Fibroblast of pulmonary artery (primary cell): ENCODE measurements at places on chromosomes 3 and 15.

GRCh38 chr3:114445233-114445632 lies 151.4 kb downstream of the TIGIT start:
- DNase-seq: no peak

DNA sequence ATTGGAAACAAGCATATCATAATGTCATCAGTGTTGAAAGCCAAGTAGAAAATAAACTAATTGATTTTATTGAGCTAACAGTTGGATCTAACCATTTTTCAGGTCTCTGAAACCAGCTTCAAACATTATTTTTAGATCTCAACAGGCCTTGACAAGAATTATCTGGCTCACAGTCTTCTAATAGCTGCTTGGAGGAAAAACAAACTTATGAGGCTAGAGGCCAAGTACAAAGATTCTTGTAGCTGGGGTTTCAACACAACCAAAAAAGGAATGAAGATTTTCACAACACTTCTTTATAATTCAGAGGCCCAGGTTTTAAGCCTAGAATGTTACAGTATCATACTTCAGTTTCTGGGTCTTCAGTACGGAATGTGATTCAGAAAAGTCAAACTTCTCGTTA lies 3.7 kb downstream of the SETMAR start:
- peak; percentile 54 for DNase-seq

DNA sequence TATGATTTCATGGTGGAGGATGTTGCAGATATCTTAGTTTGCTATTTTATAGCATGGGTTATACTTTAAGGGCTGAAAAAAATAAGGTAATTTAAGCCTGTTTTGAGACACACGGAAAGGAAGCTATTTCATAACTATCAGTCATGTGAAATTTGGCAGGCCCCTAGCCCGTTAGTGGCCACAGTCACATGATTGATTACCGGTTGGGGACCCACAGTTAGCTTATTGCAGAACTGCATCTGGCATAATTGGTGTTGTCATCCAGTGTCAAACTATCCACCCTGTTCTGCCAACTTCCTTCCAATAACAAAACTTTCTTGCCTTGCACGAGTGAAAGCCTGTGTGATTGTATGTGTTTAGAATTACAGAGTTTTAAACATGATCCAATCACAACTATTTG lies 35.2 kb downstream of the FNDC3B start:
- peak; percentile 43 for DNase-seq

GRCh38 chr15:101615986-101616848 lies 36.0 kb downstream of the TM2D3 start:
- peak; percentile 75 for DNase-seq

DNA sequence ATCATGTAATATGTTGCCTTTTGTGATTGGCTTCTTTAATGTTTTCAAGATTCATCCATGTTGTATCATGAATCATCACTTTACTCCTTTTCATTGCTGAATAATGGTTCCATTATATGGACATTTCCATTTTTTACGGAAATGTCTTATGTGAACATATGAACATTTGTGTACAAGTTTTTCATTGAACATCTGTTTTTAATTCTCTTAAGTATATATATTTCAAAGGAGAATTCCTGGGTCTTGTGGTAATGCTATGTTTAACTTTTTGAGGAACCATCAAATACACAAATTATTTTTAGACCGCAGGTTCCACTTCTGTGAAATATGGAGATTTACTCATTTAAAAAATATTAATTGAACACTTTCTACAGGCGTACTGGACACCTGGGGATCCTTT lies 85.7 kb downstream of the ARIH1 start:
- no peak for DNase-seq

DNA sequence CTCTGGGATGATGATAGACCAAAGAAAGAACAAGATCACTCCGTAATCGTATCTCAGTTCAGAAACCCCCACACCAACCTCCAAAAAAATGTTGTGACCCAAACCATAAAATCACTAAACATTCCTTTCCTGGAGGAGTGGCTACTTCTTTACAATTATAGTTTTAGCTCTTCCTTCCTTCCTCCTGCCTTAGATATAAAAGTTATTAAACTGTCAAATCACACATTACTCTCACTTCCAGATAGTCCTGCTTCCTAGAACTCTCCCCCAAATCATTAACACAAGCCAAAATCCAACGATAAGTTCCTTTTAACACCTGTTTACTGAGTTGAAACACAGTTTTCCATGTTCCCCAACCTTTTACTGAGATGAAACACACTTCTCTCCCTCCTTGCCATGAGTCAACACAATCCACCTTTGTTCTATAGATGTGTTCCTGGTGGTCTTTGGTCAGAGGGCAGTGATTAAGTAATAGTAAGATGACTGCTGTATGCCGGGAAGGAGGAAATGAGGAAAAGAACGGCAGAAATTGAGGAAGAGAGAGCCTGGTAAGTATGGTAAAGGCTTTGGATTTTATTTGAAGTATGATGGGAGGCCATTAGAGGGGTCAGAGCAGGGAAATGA lies 8.3 kb upstream of the CRYGS start:
- DNase-seq: no peak
